SK-N-DZ (cell line): ENCODE measurements at places on chromosomes 6 and 20.

GRCh38 chr20:10780901-10781300 is 107.1 kb upstream of the JAG1 start:
- DNase-seq, result no peak

DNA sequence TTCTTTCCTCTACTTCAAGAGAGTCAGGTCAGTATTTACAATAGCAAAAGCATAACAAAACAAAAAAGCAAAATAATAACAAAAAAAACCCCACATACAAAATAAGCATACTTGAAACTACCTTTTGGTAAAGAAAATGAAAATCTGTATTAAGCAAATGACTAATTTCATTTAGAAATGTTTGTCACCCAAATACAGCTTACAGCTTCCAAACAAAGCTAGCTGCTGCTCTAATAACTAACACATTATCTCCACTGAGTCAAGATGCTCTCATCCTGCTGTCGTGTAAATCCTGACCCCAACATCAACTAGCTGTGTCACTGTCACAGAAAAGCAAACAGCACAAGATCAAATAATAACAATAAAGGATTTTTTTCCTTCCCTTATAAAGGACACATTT is 21.7 kb downstream of the MAP7 start:
- DNase-seq, result no peak

GRCh38 chr6:163945808-163946207 is 531.3 kb downstream of the QKI start:
- DNase-seq, result no peak

DNA sequence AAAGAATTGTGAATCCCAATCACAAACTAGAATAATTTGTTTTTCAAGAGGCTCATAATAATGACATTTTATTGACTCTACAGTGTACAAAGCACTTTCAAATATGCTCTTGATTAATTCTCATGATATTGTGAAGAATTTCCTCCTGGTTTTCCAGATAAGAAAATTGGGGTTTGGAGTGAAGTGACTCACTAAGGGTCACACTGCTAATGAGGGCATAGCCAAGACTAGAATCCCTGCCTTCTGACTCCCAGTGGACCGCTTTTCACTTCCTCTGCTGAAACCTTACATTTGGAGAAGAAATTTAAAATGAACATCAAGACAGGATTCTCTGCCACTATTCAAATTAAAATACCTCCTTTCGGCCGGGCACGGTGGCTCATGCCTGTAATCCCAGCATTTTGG is 38.3 kb upstream of the LTV1 start:
- DNase-seq, result no peak

DNA sequence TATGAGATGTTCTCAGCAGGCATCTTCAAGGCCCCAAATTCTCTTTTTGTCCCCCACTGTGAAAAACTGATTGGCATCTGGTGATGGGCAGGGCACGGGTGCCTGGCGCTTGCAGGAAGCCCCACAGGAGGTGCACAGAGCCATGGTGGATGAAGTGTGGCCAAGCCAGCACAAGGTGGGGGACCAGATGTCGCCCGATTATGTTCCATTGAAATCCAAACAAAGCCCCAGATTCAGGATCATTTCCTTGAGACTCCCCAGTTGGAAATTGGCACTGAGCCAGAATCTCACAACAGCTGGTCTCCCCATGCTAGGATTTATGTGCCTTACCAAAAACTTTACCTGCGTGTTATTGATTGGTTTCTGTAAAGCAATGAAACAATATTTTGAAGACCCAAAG is 186.1 kb downstream of the ADAT2 start:
- no peak for DNase-seq

GRCh38 chr6:159914565-159914923 is 23.8 kb downstream of the MAS1 start:
- DNase-seq, result no peak

- DNase-seq, result no peak
These were observed 44.1 kb upstream of the ID1 start for GRCh38 chr20:31560746-31561598.

GRCh38 chr20:32989507-32990283 is 14.5 kb downstream of the SUN5 start:
- DNase-seq, result no peak

DNA sequence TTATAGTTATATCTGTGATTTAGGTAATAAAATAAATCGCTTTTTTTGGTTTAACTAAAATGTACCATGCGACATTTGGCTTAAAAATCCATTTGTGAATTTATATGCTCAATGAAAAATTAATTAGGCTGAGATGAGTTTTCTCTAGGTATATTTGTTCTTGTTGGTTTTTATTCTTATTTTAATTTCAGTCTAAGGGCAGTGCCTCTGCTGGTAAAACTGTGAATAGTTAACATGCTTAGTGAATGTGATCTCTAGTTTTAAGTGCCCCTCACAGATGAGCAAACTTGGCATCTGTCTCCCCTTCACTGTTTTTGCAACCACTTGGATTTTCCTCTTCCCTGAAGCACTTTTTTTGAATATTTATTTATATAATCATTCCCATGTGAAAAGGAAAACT is 822.7 kb downstream of the GRIK2 start:
- DNase-seq, result no peak

GRCh38 chr6:108741331-108741989 is 106.8 kb upstream of the ARMC2 start:
- no peak for DNase-seq

- DNase-seq, result peak; percentile 24
These were observed 15.5 kb upstream of the CLDN20 start for GRCh38 chr6:155248008-155249001.

DNA sequence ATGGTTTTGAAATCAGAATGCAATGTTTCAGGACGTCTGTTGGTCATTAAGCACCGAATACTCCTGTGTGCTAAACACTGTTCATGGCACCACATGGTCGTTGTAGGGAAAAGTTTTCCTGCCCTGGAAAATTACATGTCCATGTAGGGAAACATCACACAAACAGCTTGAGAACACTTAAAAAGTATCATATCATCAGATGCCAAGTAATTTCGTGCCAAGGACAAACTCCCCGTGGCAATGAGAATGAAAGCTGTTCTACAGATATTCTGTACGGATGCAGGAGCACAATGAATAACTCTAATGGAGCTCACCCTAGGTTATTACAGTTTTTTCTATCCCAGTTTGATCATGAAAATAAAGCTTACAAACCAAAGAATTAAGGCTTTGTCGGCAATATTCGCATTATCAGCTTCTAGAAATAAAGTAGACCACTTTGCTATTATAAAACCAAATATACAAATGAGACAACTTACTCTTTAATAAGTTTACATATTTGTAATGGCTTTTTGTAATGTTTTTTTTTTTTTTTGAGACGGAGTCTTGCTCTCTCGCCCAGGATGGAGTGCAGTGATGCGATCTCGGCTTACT is 4.6 kb upstream of the DST start:
- no peak for DNase-seq

DNA sequence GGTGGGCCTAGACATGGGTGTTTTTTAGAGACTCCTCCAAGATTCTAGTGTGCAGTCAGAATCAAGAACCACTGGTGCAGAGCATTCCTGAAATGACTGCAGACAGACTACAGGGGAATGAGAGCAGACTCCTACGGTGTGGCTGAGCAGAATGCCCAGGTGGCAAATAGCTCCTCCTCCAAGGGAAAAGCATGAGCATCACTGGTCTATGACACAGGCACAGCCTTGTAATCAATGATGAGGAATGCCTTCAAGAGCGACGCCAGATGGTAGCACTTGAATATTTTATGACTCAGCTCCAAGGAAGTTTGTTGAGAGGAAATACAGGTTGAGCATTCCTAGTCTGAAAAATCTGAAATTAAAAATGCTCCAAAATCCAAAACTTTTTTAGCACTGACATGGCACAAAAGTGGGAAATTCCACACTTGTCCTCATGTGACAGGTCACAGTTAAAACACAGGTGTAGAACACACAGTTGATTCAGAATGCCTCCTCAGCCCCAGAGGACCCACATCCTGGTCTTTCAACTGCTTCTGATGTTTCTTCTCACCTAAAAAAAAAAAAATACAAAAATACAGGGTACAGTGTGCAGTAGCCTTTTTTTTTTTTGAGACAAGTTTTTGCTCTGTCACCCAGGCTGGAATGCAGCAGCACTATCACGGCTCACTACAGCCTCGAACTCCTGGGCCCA is 10.6 kb upstream of the FAM8A1 start:
- no peak for DNase-seq

DNA sequence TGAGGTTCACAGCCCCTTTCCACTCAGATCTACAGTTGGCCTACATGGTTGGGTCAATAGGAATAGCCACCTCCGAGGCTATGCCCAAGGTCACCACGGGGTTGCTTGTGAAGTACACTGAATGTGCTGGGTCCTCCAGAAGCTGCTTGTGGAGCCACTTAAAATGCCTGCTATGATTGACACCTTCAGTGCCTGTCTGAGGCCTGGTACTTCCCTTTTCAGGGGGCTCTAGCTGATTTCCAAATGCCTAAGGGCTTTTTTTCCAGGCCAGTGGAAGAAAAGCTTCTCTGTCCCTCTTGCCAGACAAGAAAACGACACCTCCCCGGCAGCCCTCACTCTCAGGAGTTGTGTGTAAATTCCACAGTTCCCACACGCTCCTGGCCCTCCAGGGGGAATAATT is 6.3 kb upstream of the NXT1 start:
- no peak for DNase-seq

DNA sequence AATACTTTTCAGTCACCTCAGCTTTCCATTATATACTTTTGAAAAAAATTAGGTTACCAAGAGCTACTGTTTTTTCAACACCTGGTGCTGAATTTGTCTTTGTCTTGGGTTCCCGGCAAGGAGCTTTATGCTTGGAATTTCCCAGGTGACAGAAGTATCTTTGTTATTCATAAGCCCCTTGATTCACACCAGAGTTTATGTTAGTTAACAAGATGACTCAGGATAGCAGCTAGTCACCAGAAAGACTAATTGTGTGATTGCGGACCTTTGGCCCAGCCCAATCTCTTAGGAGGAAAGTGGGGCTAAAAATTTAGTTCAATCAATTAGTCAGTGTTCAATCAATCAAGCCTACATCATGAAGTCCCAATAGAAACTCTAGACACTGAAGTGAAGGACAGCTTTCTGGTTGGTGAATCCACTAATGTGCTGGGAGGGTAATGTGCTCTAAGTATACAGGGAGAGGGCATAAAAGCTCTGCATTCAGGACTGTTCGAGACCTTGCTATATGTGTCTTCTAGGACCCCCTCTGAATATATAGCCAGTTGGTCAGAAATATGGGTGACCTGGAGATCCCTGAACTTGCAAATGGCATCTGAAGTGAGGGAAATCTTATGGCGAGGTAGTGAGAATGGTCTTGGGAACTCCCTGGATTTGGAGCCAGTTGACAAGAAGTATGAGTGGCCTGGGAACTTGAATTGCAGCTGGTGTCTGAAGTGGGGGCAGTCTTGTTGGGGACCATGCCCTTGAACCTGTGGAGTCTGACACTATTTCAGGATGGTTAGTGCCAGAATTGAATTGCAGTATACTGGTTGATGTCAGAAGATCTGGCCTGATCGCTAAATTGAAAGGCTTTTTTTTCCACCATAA is 16.2 kb downstream of the TMEM30A start:
- DNase-seq, result no peak

DNA sequence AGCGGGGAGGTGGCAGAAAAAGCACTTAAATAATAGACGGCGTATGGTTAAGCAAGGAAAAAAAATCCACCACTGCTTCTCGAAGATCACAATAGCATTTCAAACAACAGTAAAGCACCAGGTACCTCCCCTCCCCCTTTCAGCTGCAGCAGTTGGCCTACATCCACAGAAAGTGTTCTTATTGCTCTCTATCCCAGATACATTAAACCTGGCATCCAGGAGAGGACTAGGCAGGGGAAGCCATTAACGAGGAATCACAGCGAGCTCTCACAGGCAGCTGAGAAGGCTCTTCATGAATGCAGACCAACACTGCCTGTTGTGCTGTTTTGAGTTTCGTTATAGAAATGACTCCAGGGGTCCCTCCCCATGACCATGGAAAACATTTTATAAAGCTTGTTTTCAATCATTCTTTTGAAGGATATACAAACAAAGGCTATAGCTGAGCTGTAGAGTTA is 11.8 kb downstream of the FYN start:
- no peak for DNase-seq

- no peak for DNase-seq
These were observed 18.5 kb downstream of the CITED2 start for GRCh38 chr6:139355777-139356445.

DNA sequence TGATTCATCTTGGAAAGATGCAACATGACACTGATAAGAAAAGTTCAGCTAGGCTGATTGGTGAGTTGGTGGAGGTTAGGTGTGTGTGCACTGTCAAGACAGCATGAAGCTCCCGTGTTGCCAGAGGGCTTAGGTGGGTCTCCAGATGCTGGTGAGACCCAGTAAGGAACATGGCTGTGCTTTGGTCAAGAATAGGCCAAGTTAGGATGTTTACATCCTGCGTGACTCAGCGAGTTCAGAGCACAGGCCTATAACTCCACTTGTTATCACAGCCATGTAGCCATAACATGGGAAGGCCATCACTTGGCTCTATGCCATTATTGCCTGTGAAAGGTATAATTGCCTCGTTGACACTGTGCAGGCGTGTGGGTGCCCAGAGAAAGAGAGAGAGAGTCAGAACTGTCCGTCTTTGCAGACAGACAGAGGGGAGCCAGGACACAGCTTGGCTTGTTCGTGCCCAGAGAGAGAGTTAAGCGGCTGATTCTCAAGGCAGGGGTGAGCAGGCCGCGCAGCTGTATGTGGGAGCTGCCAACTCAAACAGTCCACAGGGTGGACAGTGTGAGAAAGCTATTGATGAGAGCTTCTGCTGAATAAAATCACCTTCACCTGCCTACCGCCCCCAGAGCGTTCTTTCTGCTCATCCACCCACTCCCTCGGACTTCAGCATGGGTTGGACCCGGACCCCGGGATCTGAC is 43.5 kb downstream of the OR2B6 start:
- peak; percentile 42 for DNase-seq

DNA sequence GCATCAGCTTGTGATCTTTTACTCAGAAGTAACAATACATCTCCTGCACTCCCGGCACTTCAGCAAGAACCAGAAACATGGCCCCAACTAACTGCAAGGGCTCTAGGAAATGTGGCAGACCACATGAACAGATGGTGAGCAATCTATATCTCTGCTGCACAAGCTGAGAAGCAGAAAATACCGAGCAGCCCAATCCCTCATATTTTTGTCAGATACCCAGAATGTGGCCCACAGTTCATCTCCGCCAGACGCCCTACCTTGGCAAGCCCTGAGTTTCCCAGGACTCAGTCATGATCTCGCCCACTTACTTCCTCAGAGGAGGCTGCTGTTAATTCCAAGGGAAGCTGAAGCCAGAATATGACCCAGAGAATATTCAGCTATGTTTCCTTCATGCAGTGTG is 63.1 kb upstream of the PHACTR1 start:
- DNase-seq, result no peak

DNA sequence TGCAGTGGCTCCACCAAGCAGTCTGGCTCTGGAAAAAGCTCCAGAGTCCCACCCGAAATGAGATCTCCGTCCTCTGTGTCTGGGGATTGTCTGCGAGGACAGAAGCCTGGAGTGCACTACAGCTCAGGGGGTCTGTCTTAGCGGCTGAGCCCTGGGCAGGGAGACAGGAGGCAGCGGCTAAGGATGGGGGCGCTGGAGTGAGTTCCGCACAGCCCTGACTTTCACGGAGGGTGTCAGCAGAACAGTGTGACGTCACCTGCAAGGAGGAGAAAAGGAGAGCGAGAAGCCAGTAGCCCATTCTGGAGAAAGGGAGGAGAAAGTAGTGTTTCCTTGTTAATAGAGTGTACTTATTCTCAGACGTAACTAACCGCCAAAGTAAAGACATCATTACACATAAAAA is 97.6 kb downstream of the FAM50B start:
- DNase-seq, result no peak
